Motor neuron (in vitro differentiated cells): ENCODE measurements at places on chromosomes 2 and 18.

DNA sequence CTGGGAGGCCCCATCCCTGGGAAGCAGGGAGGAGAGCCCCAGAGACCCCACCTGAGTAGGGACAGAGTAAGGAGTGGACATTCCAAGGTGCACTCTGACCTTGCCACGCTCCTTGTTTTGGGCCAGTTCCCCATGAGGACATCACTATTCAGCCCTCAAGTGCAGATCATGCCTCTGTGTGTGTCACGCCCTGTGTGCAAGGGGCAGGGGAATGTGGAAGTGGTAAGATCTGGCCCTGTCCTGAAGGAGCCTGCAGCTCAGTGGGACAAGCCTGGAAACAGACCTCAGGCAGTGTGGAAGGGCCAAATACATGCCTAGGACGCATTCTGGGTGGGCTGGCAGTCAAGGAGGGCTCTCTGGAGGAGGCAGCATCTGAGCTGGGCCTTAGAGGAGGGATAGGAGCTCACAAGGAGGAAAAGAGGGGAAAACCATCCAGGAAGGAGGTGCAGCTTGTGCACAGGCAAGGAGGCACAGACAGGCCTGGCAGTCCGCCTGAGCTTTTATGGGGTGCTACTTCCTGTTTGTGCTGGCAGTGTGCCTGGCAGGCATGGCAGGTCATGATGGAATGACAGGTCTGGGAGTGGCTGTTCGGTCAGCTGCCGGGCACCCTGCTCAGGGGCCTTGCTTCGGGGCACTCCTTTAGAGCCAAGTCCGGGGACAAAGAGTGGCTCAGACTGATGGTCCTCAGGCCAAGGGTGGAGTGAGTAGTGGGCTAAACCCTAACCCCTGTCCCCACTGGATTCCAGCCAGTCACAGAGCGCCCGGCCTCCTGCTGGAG is 3.3 kb downstream of the KLHL30 start:
- no peak for ATAC-seq

GRCh38 chr18:6017171-6017570 is 121.8 kb upstream of the TMEM200C start:
- ATAC-seq, result no peak

DNA sequence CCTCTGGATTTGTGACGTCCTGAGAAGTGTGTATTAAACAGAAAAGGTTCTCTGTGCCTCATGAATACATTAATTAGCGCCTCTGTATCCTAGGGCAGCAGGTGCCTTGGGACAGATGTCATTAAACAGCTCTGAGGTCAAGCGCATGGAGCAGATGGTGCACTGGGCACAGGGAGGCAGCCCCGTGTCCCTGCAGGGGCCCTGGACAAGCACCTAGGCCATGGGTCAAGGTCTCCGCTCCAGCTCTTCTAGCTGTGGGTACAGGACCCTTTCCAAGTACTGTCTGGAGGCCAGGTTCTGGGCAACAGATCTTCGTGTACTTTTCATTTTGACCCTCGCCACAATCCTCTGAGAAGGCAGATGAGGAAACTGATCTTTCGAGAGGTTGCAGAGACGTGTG is 126.4 kb downstream of the KCTD1 start:
- no peak for ATAC-seq

DNA sequence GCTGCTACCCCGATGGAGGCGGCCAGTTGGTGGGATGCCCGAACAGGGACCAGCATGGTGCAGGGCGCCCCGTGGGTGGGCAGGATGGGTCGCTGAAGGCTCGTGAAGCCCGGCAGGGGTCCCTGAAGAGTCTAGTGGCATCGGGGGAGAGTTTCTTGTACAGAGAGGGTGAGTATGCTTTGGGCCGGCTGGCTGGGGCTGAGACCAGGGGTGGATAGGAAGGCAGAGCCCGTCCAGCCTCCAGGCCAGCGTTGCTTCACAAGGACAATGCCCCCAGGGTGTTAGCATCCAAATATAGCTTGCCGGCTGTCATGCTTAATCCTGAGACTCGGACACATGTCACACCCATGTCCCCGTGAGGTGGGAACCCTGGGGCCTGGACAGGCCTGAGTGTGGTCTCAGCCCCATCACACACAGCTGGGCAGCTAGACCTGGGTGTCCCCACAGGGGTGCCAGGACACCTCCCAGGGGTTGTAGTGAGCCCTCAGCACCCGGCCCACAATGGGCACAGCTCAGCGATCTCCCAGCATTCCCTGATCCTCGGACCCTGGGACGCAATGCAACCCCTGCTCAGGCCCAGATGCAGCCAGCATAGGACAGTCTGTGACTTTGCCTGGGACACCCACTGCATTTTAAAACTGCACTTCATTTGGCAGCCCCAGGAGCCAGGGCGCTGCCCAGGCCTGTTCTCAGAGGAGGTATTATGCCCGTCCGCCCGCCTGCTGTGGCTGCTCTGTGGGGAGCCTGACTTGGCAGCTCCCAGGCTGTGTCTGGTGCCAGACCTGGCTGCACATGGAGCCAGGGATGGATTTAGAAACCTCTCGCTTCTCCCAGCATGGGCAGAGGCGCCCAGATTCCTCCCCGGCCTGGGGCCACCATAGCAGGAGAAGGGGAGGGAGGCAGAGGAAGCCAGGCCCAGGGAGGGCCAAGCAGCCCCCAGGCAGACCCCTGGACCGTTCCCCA is 36.4 kb downstream of the RAMP1 start:
- peak; percentile 26 for ATAC-seq

DNA sequence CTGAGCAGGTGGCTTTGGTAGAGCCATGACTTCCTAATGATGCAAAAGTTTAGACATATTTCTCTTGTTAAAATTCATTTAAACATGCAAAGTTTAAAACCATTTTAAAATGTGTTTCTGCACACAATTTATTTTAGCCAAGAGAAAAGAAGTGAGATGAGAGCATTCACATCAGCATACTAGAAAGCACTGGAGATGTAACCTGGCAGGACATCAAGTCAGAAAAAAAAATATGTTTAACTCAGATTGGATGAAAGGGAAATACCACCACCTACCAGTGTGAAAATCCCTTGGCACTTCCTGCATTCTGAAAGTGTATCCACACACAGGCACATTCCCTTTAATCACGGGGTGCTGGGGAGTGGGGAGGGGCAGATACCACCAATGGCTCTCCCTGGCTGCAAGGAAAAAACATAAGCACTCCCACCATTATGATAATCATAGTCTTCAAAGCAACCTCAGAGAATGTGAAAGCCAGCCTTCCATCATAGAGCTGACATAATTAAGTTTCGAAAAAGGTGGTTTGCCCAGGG is 25.0 kb downstream of the DNER start:
- ATAC-seq, result no peak

GRCh38 chr18:54386043-54386442 is 28.3 kb downstream of the C18orf54 start:
- ATAC-seq, result no peak

DNA sequence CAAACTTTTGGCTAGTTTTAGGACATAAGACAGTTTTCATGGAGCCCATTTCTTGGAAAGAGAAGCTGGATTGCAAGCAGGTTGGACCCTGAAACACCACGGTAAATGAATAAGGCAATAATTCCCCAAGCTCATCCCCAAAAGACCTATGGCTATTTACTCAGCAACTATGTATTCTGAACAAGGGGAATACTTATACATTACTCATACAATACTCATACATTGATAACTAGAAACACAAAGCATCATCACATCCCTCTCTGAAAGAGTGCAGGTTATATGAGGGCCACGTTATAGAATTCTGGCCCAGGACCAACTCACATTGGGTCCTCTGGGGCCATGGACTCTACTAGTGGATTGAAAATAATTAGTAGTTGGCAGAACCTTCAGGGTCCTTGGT is 154.8 kb downstream of the TMX3 start:
- ATAC-seq, result no peak

GRCh38 chr2:17538022-17538843 is 2.3 kb upstream of the VSNL1 start:
- ATAC-seq, result peak; percentile 11
